NCI-H2081 (cell line): ENCODE measurements at places on chromosomes 16 and 17.
A peak's percentile ranks its signal among the peaks of the same experiment; 100 is the strongest.

DNA sequence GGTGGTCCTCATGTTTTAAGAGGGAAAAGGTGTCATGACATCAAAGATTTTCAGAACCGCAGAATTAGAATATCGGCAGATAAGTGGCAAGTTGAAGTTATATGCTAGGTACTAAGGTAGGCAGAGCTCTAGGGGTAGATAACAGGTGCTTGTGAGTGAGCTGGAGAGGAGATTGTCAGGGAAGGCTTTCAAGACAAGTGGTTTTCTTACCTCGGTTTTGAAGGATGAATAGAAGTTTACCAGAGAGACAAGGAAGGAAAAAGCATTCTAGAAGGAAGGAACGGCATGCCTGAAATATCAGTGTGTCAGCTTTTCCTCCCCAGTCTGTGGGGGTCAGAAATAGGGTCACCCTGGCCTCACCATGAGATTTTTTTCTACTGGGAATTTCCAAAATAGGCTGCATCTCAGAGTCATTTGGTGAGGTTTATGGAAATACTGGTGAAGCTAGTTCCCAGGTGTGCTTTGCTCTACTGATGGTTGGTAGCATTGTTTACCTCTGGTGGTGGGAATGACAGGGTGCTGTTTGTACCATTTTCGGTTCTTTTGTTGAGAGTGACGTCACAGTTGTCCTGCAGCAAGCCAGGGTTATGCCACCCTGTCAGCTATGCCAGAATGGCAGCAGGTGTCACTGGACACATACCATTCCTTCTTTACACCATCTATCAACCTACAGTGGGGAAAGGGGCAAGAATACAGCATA, 112.5 kb downstream of the MSI2 start:
- no peak for DNase-seq

DNA sequence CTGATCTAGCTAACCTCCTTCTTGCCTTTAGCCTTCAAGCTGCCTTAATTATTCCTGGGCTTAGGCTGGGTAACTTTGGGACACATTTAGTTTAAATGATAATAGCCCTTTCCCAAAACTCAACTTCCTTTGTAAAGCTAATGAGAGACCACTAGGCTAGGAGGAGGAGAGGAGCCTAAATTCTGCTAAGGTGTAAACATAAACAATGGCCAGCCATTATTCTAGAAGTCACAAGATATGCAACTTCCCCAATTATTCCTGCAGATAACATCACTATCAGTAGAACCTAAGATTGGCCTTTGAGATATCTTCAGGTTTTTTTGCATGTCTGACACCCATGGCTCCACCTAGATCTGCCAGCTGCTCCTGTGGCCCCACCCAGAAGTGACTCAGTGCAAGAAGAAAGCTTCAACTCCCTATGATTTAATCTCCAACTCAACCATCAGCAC, 131.2 kb upstream of the FAM20A start:
- DNase-seq = no peak

DNA sequence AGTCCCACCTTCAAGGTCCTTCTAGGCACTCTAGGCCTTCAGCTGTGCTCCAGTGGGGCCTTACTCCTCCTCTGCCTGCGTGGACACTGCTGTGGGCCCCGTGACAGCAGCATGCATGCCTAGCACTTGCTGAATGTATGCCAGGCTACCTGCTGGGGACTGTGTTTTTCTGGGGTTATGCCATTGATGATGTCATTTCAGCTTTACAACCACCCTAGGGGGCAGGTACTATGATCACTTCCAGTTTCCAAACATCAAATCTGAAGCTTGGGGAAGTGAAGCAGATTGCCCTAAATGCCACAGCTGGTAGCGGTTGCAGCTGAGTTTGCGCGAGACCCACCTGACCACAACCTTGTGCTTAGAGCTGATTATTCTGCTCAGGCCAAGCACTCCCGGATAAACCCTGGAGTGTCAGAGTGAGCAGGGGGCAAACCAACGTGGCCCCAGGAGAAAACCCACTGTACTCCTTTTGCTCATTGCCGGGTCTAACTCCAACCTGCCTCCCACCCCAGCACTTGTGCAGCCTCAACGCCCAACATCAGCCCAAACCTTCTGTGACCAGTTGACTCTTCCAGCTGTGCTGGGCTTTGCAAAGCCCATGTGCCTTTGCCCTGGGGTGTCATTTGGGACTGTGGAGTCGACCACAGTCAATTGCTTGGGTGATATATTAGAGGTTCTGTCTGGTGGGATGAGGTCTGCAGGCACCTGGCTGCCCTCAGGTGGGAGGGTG, 168.4 kb downstream of the ENGASE start:
- DNase-seq = no peak

- DNase-seq = peak; percentile 47
Observed at GRCh38 chr17:5249615-5250014, 15.0 kb upstream of the SCIMP start.
